Amniotic epithelial cell (primary cell): ENCODE measurements at places on chromosomes 5 and 9.

DNA sequence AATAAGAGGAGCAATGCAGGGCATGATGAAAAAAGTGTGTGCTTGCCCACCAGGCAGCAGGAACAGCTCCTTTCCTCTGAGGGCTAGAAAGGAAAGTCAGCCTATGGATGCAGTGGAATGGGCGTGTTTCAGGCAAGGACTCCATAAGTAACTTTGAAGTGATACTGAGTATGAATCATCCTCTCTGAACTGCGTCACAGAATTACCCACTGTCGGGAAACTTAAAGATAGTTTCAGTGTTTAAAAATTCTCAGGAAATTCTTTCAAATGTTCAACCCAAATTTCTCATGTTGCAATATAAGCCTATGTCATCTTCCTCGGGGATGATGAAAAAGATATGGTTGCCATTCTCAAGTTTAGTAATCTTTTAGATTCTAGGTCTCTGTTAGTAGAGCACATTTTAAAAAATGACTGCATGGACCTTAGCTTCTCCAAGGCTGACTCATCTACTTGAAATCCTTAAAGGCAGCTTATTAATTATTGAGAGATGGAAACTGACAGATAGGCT lies 27.7 kb downstream of the PTCD2 start:
- DNase-seq: peak; percentile 96

DNA sequence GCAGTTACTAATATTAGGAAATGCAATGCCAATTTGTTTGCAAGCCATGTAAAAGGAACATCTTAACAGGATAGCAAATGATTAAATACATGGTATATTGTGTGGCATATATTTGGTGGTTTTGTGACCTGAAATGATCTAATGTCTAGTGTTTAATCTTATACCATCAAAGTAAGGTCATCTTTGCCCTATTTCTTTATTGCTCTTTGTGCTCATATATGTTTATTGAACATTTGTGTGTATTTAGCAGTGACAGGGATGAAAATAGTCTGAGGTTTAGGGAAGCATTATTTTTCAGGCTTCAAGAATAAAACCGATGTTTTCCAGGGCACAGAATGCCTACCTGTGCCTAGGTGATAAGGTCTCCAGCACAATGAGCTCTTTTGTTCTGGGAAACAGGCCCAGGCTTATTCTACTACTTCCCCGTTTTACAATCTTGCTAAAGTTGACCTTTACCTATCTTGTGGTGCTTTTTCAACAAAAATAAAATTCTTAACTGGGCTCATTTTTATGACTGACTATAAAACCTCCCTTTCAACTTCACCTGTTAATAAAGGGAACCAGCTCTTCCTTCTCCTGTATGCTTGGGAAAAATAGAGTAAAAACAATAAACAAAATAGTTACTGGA lies 105.6 kb upstream of the ANKH start:
- no peak for DNase-seq

GRCh38 chr9:135174981-135175380 lies 87.5 kb downstream of the OLFM1 start:
- no peak for DNase-seq

GRCh38 chr5:74325866-74326265 lies 314.7 kb downstream of the ENC1 start:
- peak; percentile 29 for DNase-seq

DNA sequence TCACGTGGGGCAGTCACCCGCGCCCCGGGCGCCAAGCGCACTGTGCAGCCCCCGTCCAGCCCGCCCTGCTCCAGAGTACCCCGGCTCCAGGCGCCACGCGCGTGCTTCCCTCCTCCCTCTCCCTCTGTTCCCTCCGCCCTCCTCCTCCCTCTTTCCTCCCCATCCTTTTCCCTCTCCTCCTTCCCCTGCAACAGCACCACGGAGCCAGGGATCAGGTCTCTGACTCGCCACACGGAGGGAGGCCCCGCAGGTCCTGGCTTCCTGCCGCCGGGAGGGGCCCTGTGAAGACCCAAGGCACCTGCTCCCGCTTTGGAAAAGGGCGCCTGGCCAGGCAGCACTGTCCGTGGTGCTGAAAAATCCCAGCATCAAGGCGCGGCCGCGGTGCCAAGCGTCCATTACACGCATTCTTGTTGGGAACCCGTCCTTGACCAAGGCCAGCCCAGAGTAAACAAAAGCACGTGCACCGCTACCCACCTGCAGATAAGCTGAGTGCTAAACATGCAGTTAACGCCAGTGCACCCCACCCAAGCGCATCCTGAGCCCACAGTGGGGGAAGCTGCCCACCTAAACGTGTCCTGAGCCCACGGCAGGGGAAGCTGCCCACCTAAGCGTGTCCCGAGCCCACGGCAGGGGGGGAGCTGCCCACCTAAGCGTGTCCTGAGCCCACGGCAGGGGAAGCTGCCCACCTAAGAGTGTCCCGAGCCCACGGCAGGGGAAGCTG lies 21.7 kb downstream of the SLC6A18 start:
- DNase-seq: peak; percentile 4

DNA sequence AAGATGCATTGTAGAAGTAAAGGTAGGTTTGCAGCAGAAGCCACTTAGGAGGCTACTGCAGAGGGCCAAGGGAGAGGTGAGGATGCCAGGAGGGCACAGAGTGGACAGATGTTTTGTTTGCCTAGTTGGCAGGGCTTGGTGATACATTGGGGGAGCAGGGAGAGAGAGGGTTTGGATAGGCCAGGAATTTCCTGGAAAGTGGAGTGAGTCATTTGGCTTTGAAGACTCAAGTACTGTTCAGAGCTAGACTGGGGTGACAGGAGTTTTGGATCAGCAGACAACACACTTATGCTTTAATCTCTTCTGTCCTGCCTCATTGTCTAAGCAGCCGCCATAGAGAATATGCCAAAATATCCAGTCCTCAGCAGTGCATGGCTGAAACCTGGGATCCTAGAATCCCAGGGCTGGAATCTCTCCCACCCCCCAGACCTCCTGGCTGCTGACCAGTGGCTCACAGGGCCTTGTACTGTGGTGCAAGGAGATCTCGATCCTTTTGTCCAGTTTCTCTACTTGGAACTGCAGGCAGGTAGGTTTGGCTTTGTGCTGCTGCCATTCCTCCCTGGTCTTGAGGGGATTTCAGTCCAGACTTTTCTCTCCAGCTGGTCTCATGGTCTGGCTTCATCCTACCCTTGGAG lies 11.0 kb downstream of the TMEM268 start:
- DNase-seq: peak; percentile 77

GRCh38 chr5:134092875-134093274 lies 21.6 kb upstream of the TCF7 start:
- DNase-seq: peak; percentile 40

DNA sequence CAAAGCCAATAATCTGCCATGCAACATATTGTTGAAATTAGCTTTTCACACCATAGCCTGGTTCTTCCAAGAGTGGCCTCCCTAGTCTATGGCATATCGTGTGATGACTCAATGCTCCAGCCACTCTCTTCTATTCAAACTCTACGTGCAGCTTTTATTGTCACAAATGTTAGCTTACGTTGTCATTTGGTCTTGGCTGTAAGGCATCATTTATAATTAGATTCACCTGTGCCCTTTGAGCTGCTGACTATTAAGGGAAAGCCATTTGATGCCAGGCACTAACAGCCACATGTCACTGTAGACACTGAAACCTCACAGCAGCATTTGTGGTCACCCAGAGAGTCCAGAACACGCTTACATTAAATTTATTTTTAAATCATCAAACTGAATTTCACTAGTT lies 66.8 kb downstream of the APBA1 start:
- DNase-seq: no peak

DNA sequence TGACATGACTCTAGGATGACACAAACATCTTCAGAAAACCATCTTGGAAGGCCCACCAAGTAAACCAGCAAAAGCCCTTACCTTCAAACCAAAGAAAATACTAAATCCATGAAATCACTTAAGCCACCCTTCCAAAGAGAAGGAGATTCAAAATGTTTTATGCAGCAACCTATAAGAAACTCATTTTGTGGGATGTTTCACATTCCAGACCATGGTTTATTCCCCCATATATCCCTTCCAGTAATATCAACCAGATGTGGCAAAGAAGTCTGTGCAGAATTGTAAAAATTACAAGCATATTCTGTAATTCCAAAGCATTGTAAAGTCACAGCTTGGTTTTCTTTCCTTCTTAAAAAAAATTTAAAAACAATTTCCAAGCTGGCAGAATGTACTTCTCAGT lies 117.4 kb downstream of the SLIT3 start:
- DNase-seq: no peak

GRCh38 chr9:122087406-122088200 lies 5.5 kb downstream of the TTLL11 start:
- no peak for DNase-seq

DNA sequence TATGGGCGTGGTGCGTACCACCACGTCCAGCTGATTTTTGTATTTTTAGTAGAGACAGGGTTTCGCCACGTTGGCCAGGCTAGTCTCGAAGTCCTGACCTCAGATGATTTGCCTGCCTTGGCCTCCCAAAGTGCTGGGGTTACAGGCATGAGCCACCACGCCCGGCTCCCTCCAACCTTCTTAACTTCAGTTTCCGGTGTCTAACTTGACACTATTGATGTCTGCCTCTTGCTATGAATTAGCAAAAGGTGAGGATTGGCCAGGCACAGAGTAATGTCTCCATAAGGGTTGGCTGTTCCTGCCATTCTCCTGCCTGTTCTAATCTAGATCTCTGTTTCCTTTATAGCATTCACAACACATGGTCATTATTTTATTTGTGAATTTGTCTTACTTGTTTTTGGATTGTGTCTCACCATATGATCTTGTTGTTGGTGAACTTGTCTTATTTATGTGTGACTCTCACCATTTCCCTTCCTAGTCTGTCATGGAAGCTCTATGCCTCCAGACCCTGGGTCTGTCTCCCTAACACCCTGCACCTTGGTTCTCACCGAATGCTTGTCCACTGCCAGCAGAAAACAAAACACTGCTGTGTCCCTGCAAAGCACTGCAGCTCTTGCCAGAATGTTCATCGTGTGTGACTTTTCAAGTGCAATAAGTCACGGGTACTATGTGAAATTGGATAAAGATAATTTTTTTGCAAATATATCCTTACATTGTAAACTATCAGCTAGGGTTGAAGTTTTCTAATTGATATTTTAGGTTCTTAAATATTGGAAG lies 26.0 kb downstream of the BASP1 start:
- no peak for DNase-seq

DNA sequence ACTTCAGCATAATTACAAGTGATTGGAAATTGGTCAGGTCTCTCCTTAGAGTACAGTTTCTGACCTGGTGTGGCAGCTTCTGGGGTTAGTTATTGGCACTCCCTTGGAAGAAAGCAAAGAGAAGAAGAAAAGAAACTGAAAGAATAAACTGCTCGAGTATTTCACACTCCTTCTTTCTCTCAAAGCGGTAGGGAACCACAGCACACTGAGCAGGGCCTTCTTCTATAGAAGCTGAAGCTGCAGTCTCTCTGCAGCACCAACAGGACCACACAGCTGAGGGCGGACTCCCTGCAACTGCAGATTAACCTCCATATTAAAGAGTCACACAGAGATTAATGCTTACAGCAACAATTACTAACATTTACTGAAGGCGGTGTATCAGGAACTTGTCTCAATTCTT lies 152.0 kb downstream of the TRPM6 start:
- no peak for DNase-seq

DNA sequence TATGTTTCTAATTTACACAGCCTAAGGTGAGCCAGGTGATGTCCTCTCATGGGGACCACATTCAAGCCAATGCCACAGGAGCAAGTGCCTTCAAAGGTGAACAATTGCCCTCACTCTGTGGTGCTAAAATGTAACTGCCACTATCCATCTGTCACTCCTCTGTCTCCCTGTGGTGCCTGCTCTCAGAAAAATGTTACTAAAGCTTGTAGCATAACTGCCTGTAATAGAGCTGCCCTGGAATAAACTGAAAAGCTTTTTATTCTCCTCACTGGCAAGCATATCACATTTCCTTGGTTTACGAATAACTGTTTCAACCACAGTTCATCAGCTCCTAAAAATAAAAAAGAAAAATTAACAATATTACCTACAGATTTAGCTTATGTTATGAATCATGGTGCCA lies 142.4 kb downstream of the ST8SIA4 start:
- DNase-seq: no peak

DNA sequence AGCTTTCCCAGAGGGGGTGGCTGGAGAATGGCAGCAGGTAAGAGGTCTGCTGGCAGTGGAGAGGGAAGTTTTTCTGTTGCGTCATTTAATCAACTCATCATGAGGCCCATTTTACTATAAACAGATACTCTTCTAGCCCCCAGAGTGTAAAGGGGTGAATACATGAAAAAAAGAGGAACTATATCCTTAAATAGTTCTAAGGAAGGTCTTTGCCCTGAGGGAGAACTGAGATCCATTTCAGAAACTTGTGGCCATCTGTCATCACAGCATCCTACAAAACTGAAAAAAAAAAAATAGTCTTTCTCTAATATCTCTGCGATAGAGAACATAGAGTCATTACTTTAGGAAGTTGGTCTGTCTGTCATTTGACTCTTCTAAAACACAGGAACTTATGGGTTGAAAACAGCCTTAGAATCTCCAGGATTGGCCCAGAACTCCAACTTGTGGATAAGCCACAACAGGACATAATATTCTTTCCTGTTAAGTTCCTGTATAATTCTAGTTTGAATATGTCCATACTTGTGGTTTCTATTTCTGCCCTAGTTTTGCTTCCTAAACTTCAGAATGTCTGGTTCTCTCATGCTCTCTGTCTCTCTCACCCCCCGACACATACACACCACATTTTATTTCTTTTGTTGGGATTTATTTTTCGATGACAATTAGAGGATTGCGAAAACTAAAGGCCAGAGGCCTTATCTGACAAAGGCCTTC lies 238.5 kb upstream of the PIK3R1 start:
- no peak for DNase-seq

- no peak for DNase-seq
Measured at GRCh38 chr5:126186210-126186609, 237.0 kb upstream of the GRAMD2B start.

DNA sequence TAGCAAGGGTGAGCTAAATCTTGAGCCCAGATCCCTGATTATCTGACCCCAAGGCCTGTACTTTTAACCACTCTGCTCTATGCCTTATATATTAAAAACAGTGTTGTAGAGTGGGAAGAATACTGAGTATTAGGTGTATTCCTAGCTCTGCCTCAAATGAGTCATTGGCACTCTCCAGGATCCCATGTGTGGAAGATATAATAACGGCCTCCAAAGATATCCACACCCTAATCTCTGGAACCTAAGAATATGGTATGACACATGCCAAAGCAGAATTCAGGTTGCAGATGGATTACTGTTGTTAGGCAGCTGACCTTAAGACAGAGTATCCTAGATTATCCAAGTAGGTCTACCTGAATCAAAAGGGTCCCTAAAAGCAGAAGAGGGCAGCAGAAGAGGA lies 110.8 kb downstream of the ADRB2 start:
- DNase-seq: no peak

- no peak for DNase-seq
Measured at GRCh38 chr9:17958363-17958762, 379.5 kb downstream of the SH3GL2 start.

DNA sequence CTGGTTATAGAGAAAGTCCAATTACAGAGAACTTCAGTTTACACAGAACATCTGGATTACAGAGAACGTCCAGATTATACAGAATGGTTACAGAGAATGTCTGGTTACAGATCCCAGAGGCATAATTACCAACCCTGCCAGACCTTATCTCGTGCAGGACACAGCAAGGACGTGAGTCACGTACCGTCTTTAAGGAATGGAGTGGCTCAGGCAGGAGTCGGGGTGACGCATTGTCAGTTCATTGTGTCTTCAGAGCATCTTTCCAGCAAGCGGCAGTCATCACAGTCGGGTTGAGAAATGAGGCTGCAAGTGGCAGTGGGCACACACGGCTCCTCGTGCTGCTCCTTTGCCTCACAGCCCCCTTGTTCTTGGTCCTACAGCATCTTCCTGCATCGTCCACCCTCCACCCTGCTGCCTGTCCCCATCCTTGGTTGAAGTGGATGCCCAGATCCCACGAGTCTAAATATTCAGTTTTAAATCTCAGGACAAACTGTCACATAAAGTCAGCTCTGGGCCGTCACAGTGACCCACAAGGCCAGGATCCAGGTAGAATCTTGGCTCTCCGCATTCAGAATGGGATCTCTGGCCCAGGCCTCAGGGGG lies 30.0 kb upstream of the SLC6A19 start:
- peak; percentile 63 for DNase-seq
